Mucosa of gallbladder (tissue), 1 donor: ENCODE measurements at places on chromosomes 5 and 9.

DNA sequence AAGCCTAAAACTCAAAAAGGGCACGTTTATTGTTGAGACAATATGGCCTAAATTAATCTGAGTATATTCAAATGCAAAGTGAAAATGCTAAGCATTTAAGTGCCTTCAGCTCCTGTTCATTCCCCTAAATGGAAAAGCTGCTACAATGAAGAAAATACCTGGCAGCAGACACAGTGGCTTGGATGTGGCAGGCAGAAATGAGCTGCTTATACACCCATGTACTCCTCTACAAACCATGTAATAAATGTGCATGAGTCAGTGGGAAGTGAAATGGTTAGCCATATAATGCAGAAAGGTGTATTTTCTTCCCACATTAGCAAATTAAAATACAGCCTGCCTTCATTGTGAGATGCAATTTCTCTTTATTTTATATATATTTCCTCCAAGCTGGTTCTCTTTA lies 859.2 kb upstream of the SEMA6A start:
- DNase-seq, result no peak

DNA sequence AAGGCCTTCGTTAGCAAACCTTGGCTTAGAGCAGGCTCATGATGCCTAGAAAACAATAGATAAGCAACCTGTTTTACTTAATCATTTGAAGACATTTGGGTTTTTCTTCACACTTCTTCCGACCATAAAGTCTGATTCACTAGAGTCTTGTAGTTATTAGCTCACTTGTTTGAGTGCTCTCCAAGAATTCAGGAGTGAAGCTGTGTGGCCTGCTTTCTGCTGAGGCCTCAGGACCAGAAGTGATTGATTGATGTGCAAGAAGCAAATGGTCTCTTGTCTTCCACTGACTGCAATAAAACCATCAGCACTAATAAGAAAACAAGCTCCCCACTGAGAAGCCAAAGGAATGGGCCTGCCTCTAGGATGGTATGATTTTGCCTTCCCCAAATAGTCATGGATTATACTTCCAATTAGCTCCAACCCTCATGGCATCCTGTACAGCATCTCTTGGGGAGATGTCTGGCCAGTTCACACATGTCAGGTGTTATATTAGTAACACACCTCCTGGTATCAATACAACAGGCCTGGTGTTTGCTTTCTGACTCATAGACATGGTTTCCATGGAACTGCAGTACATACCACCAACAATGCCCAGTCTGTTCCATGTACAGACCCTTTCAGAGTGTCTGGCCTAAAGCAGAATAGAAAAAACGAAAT lies 317.6 kb downstream of the CWC27 start:
- no peak for DNase-seq

GRCh38 chr5:112848116-112848811 lies 12.8 kb upstream of the SRP19 start:
- DNase-seq, result no peak

- DNase-seq, result no peak
These were observed 43.5 kb downstream of the NAA35 start for GRCh38 chr9:85984457-85984856.

- DNase-seq, result no peak
These were observed 6.1 kb upstream of the SLC34A1 start for GRCh38 chr5:177377851-177378776.

DNA sequence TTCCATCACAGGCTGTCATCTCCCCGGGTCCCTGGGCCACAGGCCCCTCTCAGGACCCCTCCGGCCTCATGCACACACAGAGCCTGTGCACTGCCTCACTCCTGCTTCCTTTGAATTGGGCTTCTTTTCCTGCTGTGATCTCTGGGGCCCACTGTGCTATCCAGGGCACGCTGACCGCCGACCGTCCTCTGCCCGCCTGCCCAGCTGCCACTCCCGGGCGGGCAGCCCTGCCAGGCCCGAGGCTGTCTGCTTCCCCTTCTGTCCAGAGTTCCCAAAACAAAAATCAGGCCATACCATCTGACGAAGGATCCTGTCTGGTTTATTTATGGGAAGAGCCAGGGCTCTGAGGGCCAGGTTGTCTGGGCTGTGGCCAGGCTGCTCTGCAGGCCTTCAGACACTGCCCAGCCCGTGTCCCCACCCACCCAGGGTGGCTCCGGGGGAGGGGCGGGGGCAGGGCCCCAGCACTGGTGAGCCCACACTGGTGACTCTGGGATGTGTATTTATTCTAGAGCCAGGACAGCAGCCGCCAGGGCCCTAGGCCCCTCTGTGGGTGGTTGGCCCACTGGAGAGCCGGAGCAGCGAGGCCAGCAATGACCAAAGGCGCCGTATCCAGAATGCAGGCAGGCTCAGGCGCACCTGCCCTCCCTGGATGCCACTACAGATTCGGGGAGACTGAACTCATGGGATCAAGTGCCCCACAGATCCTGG lies 57.0 kb downstream of the ADAMTS2 start:
- no peak for DNase-seq

GRCh38 chr5:93782978-93783377 lies 41.6 kb upstream of the POU5F2 start:
- DNase-seq, result no peak

DNA sequence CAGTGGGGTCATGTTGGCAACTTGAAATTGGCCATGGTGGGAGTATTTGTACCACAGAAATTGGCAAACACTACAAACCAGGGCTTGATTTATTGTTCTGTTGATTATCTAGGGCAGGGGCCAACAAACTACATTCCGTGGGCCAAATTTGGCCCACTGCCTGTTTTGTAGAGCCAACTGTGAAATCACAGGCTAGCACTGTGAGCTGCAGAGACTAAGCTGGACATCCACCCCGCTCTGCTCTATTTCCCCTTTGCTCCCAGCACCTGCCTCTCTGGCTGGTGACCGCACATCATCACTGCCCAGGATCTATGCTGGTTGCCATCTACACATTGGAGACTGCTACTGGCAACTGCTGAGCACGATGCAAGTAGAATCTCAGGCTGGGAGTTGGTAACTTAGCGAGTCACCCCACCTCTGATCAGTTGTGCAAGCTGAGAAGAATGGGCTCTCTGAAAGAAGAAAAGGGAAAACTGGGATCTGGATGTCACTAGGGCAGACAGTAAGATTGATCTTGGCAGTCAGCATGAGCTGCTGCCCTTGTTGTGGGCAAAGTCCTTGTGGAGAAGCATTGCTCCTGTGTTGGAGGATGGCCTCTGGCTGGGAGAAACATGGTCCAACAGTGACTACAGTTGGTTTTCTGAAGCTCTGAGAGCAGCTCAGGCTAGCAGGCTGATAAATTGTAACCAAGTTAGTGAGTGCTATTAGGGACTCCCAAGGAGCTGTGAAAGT lies 144.7 kb upstream of the RAD23B start:
- DNase-seq, result peak; percentile 43

DNA sequence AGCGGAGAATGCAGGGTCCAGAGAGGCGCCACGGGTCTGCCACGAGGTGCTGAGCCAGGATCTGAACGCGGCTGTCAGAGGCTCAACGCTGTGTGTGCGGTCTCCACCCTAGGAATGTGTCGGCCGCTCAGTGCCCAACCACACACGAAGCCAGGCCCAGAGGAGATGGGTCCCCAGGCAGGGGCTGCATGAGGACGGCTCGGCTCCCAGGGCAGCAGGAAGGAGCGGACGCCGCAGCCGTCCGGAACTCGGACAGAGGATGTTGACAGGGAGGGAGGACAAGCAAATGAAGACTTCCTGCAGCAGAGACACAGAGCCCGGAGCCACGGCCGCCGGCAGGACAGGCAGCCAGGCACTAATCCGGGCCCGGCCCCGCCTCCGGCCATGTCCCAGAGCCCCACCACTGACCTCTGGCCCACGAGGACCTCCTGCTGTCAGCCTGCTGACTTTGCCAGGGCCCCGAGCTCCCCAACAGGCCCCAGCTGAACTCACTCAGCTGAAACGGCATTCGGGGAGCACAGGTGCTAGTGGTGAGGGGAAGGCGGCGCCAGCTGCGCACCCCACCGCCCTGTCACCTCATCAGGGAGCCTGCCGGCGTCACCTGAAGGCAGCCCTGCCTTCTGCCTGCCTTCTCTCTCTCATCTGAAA lies 12.7 kb downstream of the VAV2 start:
- DNase-seq, result no peak

DNA sequence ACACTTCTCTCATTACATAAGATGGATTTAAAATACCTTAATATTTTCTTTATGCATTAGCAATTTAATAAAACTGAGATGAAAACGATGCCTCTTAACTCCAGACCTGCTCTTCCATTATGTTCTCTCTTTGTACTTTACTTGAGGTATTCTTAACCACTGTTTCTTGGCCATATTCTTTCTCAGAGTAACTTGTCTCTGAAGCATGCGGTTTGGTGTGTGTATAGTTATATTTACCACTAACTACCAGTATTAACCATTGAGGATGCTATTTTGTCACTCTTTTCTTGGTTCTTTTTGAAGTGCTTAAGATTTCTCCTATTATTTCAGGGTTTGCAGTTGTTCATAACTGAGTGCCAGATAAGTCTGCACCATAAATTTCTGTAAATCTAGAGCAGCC lies 17.9 kb downstream of the TMEM167A start:
- no peak for DNase-seq

GRCh38 chr9:113578882-113579282 lies 115.4 kb downstream of the RGS3 start:
- peak; percentile 81 for DNase-seq

DNA sequence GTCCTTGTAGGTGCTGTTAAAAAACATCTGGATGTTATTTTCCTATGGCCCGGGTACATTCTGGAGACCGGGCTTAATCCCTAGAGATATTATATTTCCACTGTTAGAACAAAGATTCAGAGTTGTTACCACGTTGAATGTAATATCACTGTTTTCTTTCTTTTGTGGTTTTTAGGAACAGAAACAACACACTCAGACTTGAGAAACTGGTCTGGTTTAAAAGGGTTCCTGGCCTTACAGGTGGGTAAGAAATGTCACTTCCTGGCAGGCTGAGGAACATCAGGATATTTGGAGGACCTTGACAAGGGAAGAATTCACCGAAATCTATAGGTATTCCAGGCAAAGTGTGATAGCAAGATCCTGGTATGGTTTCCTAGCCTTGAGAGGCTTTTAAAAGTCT lies 10.3 kb upstream of the ANXA2R start:
- no peak for DNase-seq

- DNase-seq, result no peak
These were observed 105.5 kb upstream of the TUT7 start for GRCh38 chr9:86459599-86460155.

DNA sequence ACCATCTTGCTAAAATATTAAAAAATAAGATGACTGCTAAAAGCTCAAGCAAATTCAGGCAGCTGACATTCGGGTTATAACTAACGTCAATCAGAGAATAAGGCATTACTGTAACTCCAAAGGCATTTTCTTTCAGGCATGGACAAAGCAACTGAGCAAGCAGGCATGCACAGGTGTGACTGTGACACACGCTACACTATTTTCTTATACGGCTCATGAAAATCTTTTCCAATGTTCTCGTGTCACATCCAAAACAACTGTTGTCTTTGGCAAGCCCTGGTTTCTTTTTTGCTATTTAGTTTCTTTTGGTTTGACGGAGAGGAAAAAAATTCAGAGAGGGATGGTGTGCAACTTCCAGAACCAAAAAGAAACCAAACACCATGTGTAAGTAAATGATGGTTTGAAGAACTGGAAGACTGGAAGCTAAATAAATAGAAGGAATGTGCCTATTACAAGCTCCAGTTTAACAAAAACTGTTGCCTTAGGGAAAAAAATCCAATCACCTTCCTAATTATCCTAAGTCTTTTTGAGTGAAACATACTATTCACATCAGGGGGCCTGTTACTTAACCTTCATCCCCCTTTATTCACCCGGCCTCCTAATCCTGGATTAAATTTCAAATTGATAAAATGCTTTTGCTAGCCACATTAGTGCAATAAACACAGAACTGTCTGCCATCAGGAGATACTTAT lies 277.6 kb downstream of the PSAT1 start:
- DNase-seq, result no peak

GRCh38 chr9:16245756-16246440 lies 624.6 kb downstream of the BNC2 start:
- DNase-seq, result no peak

- DNase-seq, result no peak
These were observed at the start of gene PCDHA5 for GRCh38 chr5:140821375-140822280. Gene PCDHA5, plus strand, starts transcription at chr5:140821613.

- no peak for DNase-seq
These were observed 53.2 kb upstream of the SPATA31C2 start for GRCh38 chr9:88191456-88191855.

- peak; percentile 26 for DNase-seq
These were observed 5.0 kb downstream of the PPARGC1B start for GRCh38 chr5:149735066-149735465.

DNA sequence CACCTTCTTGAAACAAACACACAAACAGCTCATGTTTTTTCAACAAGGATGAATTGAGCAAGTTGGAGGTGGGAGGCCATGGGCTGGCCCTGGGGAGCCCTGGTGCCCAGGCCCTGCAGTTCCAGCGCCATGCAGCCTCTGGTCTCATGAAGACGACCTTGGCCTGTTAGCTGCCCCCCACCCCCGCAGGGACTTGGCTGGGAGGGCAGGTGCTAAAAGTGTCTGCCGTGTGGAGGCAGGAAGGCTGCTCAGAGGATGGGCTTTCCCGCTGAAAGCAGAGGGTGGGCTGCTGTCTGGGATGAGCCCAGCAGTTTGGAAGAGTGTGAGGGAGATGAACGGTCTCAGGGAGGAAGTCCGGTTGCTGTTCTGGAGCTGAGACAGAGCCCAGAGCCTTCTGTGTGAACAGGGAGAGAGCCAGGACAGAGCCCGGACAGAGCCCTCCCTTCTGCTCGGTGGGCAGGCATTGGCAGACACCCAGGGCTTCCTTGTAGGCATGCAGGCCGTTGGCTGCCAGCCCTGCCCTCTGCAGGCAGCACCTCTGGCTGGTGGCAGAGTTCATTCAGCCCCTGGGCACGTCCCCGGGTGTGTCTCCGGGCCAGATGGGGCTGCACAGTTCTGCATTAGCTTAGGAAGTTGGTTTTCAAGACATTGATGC lies 18.7 kb downstream of the ROPN1L start:
- peak; percentile 46 for DNase-seq

- no peak for DNase-seq
These were observed 10.6 kb downstream of the TAS2R1 start for GRCh38 chr5:9619331-9620092.

DNA sequence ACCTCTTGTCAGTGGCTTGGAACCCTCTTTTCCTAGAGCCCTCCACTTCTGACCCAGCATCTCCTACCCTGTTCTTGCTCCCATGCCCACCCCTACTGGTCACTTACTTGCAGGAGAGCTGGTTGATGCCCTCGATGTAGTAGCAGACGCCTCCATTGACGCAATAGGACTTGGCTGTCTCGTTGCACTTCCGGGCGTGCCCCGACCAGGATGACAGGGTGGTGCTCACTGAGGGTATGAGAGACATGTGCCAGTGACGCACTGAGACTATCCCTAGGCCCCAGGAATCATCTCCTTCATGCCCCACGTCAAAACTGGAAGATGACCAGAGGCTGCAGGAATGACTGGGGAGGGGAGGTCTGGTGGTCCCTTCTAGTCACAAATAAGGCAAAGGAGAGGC lies 76.0 kb downstream of the PSD2 start:
- DNase-seq, result no peak
